ENCODE measurements at places on chromosomes 3 and 15. TPM values are rescaled to one million over a fixed set of nuclear protein-coding genes. Genes with fewer than 3 reads are reported as not detected.

STARD9 gene
- 8.4 TPM for total RNA-seq

IGDCC3 gene
- total RNA-seq, result not detected

IL17RE gene
- 0.68 TPM for total RNA-seq

CFAP44 gene
- 19.9 TPM for total RNA-seq

EPHA3 gene
- total RNA-seq, result not detected

PDZRN3 gene
- not detected for total RNA-seq

RAB8B gene
- total RNA-seq, result 56.2 TPM

CCDC54 gene
- total RNA-seq, result not detected

KY gene
- not detected for total RNA-seq

SLC12A1 gene
- not detected for total RNA-seq

CYP1A2 gene
- not detected for total RNA-seq

TRIM42 gene
- not detected for total RNA-seq

CHRM5 gene
- not detected for total RNA-seq

RTP1 gene
- not detected for total RNA-seq

SCN11A gene
- 0.08 TPM for total RNA-seq

CCR8 gene
- 3.0 TPM for total RNA-seq

NOX5 gene
- total RNA-seq, result 0.10 TPM

ENTPD3 gene
- total RNA-seq, result not detected

DNASE1L3 gene
- 0.32 TPM for total RNA-seq

TASOR gene
- total RNA-seq, result 75.8 TPM
